CD8-positive, alpha-beta memory T cell (primary cell): ENCODE measurements at places on chromosomes 6 and 20. TPM values are rescaled to one million over a fixed set of nuclear protein-coding genes. Genes with fewer than 3 reads are reported as not detected.

DNA sequence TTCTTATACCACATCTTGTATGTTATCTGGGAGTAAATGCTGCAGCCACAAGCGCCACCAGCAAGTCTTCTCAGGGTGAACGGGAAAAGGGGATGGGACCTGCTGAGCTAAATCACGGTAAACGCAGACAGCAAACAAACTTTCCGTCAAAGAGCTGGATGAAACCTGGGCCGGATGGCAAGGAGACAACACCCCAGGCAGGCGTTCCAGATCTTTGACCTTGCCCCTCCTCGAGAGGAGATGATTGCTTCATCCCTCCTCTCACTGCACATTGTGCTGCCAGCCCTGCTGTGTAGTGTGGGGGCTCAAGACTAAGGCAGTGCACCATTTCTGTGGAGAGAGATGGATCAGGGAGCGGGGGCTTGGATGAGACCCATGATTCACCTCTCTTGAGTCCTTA, 9.8 kb downstream of the RAET1E start:
- no peaks in the 10 kb centered on the region for H3K27me3 ChIP-seq
- no peak overlapping the region for H3K4me3 ChIP-seq
- H3K4me1 ChIP-seq: no peaks in the 10 kb centered on the region
- H3K27ac ChIP-seq: no peak overlapping the region
- no peak for DNase-seq

- no peak for DNase-seq
- H3K27me3 ChIP-seq: peaks cover 5% of the 10 kb centered on the region
- no peak overlapping the region for H3K27ac ChIP-seq
- peaks cover 8% of the 10 kb centered on the region for H3K4me1 ChIP-seq
- no peaks in the 10 kb centered on the region for H3K36me3 ChIP-seq
These were observed 80.8 kb downstream of the SLC22A3 start for GRCh38 chr6:160428818-160429619.

DNA sequence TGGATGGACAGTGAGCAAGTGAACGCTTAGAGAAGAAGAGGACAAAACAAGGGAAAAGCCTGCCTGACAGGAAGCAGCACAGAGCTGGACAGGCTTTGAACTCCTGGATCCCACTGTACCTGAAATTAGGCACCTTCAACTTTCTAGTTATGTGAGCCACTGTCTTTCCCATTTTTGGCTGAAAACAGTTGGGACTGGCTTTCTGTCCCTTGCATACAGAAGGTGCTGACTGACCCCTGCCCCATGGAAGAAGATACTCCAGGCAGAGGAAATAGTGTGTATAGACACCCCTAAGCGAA, 122.8 kb downstream of the CEBPB start:
- no peaks in the 10 kb centered on the region for H3K4me1 ChIP-seq
- peaks cover 5% of the 10 kb centered on the region for H3K27me3 ChIP-seq
- H3K4me3 ChIP-seq: no peak overlapping the region
- H3K36me3 ChIP-seq: no peaks in the 10 kb centered on the region
- no peak overlapping the region for H3K27ac ChIP-seq
- no peak for DNase-seq

The RPL10A gene
- polyA plus RNA-seq: 970 TPM

- no peaks in the 10 kb centered on the region for H3K4me1 ChIP-seq
- no peaks in the 10 kb centered on the region for H3K36me3 ChIP-seq
- H3K4me3 ChIP-seq: no peak overlapping the region
- no peak overlapping the region for H3K27ac ChIP-seq
- H3K27me3 ChIP-seq: no peaks in the 10 kb centered on the region
These were observed 179.3 kb upstream of the HDDC2 start for GRCh38 chr6:125481056-125481455.
